ENCODE measurements at places on chromosomes 4 and X.

- DNase-seq: no peak
These were observed 29.4 kb downstream of the ELF4 start for GRCh38 chrX:130080791-130081367.

GRCh38 chrX:1596676-1597344 is 5.4 kb downstream of the AKAP17A start:
- no peak for DNase-seq

GRCh38 chr4:139416073-139416673 is 37.7 kb upstream of the RAB33B start:
- peak; percentile 45 for DNase-seq

DNA sequence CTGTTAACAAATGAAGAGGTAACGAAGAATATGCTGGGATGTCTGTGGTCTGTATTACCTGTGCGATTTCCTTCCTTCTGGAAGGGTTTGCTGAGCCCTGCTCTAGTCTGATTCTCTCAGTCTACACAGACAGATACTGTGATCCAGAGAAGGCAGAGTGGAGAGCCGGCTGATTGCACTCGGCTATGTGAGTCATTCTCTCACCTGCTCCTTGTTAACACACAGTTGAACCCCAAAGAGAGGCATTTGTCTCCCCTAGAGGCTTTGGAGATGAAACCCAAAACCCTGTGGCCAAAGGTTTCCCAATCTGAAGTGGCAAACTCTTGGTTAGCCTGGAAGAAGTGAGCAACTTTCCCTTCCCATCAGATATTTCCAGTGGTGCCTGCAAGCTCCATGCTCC is 78.1 kb upstream of the GPC4 start:
- DNase-seq: no peak

DNA sequence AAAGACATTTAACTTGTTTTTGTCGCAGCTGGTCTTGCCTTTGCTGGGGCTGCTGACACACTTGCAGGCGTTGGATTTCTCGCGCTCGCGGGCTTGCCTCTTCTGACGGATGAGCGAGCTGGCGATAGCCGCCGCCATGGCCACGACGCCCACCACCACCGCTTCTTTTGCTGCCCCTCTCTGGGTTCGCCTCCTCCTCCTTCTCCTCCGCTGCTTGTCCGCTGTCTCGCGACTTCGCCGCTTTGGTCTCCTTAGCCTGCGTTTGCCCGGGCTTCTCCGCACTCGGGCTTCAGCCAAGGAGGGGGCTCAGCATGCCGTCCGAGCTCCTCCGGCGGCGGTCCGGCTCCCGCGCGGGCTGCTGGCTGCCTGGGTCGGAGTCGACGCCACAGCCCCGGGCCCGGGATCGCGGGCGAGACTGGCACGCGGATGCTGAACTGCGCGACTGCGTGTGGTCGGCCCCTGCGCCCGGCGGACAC is 613 bp downstream of the FGF13 start:
- DNase-seq: no peak

- no peak for DNase-seq
These were observed 187.8 kb downstream of the CCNG2 start for GRCh38 chr4:77344784-77345183.

DNA sequence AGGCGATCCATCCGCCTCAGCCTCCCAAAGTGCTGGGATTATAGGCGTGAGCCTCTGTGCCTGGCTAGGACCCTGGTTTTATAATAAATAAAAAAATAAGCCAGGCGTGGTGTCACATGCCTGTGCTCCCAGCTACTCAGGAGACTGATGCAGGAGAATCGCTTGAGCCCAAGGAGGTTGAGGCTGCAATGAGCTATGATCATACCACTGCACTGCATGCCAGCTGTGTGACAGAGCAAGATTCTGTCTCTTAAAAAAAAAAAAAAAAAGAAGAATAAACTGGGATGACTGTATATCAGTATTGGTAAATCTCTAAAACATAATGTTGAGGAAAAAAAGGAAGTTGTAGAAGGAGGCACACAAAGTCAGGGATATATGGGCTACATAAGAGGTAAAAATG is 45.7 kb upstream of the SLC34A2 start:
- DNase-seq: no peak

DNA sequence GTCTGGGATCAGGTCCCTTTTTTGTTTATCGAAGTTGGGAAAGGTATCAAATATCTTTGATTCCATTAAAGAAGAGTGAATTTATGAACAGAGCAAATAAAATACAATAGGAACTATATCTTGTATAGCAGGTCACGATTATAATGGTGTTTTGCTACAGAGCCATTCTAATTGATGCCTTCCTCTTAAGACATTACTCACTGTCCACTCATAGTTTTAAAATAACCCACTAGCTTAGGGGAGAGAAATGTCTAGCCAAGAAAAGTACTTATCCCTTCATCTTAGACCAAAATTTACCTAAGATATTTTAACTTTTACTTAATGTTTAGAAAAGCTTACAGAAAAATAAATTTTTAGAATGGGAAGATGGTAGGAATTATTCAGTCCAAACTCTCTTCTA is 112.0 kb upstream of the PABPC4L start:
- DNase-seq: no peak

GRCh38 chr4:88257726-88258125 is 26.6 kb downstream of the PPM1K start:
- DNase-seq: no peak

GRCh38 chr4:165779950-165780670 is 92.9 kb upstream of the TLL1 start:
- DNase-seq: no peak

GRCh38 chr4:20421603-20421985 is 169.9 kb downstream of the SLIT2 start:
- DNase-seq: no peak

DNA sequence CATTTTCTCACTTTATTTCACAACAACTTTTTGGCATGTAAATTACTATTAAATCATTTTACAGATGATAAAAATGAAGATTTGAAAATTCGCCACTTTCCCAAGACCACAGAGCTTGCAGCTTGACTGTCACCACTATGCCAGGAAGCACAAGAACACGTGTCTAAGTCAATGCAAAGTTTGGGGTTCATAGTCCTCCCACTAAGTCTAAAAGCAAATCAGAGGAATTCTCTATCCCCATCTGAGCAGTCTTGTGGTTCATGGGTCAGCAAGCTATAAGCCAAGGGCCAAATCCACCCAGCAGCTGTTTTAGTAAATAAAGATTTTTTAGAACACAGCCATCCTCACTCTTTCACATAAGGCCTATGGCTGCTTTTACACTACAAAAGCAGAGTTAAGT is 833.3 kb upstream of the INTU start:
- no peak for DNase-seq

GRCh38 chr4:128572778-128573241 is 236.7 kb upstream of the JADE1 start:
- no peak for DNase-seq

GRCh38 chr4:98181809-98182208 is 38.5 kb upstream of the STPG2 start:
- no peak for DNase-seq

- DNase-seq: no peak
These were observed 983.1 kb downstream of the STIM2 start for GRCh38 chr4:27843776-27844175.

GRCh38 chrX:135295238-135295943 is 13.9 kb upstream of the ETDC start:
- peak; percentile 1 for DNase-seq

DNA sequence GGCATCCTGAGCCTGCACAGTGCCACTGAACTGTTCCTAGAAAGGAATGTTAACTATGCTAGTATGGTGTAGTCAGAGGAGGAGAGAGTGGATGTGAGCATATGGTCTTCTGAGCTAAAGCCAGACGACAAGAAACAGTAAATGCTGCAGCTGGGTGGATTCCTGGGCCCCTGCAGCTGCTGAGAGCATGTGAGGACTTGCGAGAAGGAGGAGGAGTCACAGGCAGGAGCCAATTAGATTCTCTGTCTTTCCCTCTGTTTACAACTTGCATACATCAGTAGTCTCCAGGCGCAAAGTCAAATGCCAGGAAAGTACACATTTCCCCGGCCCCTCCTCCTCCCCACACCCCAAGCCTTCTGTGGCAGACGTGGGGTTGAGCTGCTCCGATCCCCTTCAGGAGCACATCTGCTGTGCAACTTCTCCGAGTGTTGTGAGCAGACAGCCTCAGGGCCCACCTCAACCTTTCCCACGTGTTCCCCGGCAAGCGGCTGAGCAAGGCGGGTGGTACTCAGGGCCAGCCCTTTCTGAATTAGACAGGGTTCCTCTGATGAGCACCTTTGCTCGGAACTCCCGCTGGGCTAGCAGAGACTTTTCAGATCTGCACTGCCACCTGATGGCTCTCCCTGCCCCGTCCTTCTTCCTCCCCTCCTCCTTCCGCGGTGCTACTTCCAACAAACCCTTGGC is 108.7 kb upstream of the ATP6AP2 start:
- DNase-seq: peak; percentile 43

GRCh38 chrX:109742722-109743121 is 9.7 kb upstream of the ACSL4 start:
- DNase-seq: no peak

GRCh38 chrX:73647212-73647611 is 84.2 kb downstream of the CHIC1 start:
- DNase-seq: no peak

GRCh38 chrX:134144231-134144630 is 92.8 kb upstream of the CCDC160 start:
- no peak for DNase-seq

DNA sequence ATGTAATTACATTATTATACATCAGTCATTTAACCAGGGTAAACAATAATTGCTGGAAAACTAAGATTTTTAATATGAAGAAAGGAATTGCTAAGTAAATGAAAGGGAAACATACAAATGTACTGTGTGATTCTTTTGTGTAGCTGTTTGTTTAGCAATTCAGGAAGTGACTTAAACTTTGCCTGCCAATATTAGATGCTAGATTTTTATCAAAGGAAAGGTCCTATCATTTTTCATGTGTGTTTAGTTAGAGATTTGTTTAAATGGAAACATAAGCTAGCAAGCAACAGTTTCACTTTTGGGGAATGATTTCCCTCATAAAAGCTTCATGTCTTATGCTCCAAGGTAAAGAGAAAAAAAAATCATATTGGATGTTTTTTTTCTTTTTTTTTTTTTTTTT is 95.1 kb upstream of the LIMCH1 start:
- DNase-seq: no peak

DNA sequence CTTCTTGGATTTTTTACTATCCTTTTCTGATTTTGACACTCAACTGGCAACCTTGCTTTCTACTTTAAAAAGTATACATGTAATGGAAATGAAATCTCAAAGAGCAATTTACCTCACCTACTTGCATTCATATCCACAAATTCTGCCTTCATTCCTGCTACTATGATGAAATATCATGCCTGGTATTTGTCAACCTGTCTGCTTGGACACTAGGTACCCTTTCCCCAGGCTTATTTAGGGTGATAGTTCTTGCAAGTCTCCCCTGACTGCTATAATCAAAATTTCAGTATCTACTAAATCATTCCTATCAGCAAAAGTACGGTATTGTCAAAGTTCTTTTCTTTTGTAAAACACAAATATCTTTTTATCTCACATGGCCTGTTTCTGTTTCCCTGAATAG is 503.0 kb downstream of the GABRG1 start:
- no peak for DNase-seq

GRCh38 chrX:153726286-153727122 is 1.8 kb downstream of the ABCD1 start:
- DNase-seq: no peak

- DNase-seq: no peak
These were observed 8.7 kb upstream of the CDS1 start for GRCh38 chr4:84574069-84574720.

- DNase-seq: no peak
These were observed 154.6 kb upstream of the RPS6KA3 start for GRCh38 chrX:20421275-20421674.

- peak; percentile 95 for DNase-seq
These were observed 58.1 kb downstream of the MAML3 start for GRCh38 chr4:140095694-140096482.

GRCh38 chr4:157226601-157227000 is 6.1 kb downstream of the GRIA2 start:
- no peak for DNase-seq

DNA sequence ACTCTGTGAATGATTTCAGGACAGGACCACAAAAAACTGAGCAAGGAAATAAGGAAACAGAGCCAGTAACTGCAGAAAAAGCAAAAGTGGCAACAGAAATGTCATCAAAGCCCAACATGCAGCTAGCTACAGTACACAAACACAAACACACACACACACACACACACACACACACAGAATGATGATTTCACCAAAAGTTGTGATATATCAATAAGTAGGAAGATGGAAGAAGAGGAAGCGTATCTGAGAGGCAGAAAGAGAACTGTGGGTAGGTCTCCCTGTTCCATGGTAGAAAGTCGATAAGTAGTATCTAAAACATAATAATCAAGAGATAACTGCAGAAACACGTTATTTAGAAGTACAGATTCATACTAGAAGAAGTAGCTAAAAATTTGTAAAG is 148.3 kb downstream of the MGST2 start:
- DNase-seq: no peak

- peak; percentile 96 for DNase-seq
These were observed 44.6 kb downstream of the FGFBP1 start for GRCh38 chr4:15893962-15894361.

- DNase-seq: no peak
These were observed 16.5 kb downstream of the SPANXN3 start for GRCh38 chrX:143500751-143501150.

GRCh38 chr4:170386511-170386910 is 296.8 kb upstream of the AADAT start:
- no peak for DNase-seq

GRCh38 chrX:67536564-67536963 is 7.3 kb upstream of the AR start:
- DNase-seq: no peak

- DNase-seq: peak; percentile 31
These were observed 33.1 kb downstream of the PDK3 start for GRCh38 chrX:24498181-24498580.

DNA sequence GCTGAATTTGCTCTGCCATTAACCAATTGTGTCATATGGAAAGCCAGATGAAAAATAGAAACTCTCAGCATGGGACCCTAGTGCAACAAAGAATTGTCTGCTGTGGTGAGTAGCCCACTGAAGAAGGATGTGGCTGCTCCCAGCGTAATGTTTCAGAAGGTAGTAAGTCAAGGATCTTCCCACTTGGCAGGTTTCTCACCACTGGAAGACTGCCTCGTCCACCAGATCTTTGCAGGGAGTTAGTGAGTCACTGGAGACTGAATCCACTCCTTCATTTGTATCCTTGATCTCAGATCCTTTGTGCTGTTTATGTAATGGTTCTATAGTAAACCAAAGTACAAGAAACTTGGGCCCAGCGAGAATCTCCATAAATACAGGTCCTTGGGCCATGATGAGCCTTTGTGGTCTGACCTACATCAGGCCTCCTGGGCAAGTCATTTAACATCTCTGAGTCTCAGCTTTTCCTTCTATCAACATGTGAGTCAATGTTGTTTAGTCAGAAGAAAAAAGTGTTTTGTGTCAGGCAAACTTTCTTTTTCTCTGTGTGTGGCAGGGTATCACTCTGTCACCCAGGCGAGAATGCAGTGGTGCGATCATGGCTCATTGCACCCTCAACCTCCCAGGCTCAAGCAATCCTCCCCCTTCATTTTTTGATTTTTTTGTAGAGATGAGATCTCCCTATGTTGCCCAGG is 78.0 kb upstream of the CCDC160 start:
- DNase-seq: peak; percentile 63
